Lung (tissue), 17 donors: ENCODE measurements at places on chromosomes 12 and 14. TPM values are rescaled to one million over a fixed set of nuclear protein-coding genes. Genes with fewer than 3 reads are reported as not detected.

- H3K4me3 ChIP-seq, result no peak overlapping the region
- H3K36me3 ChIP-seq, result peaks cover 14% of the 10 kb centered on the region
- peak overlapping the region; percentile 81 for H3K27ac ChIP-seq
- DNase-seq, result no peak
Measured at GRCh38 chr12:47799357-47799955, 20.2 kb downstream of the HDAC7 start.

DNA sequence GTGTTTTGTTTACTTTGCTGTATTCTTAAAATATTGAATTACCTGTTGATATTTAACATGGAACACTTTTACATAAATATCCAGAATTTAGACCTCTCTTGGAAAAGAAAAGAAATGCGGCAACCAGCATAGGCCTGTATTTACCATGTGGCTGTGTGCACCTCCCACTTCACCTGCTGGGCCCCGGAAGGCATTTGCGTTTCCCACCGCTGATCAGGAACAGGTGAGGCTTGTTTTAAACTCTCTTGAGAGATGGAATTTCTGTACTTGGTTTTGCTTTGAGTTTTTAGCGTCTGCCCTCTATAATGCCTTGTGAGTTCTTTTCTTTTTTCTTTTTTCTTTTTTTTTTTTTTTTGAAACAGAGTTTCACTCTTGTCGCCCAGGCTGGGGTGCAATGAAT is 124.2 kb downstream of the GLT1D1 start:
- no peaks in the 10 kb centered on the region for H3K36me3 ChIP-seq
- H3K4me3 ChIP-seq, result no peak overlapping the region
- H3K27ac ChIP-seq, result no peak overlapping the region

GRCh38 chr12:69884386-69884785 is 59.4 kb downstream of the MYRFL start:
- no peaks in the 10 kb centered on the region for H3K27me3 ChIP-seq
- H3K4me3 ChIP-seq, result no peak overlapping the region

GRCh38 chr14:73712540-73713180 is 1.5 kb downstream of the PNMA1 start:
- H3K4me3 ChIP-seq, result peak overlapping the region; percentile 76
- H3K36me3 ChIP-seq, result peaks cover 16% of the 10 kb centered on the region
- no peaks in the 10 kb centered on the region for H3K27me3 ChIP-seq
- no peak for DNase-seq

- no peaks in the 10 kb centered on the region for H3K4me1 ChIP-seq
- DNase-seq, result peak; percentile 87
- H3K36me3 ChIP-seq, result no peaks in the 10 kb centered on the region
- H3K27ac ChIP-seq, result no peak overlapping the region
- H3K27me3 ChIP-seq, result no peaks in the 10 kb centered on the region
Measured at GRCh38 chr12:2752676-2753371, 41.9 kb upstream of the FKBP4 start.

GRCh38 chr12:2161473-2161872 is 108.7 kb downstream of the CACNA1C start:
- H3K27me3 ChIP-seq, result no peaks in the 10 kb centered on the region
- H3K4me1 ChIP-seq, result peaks cover 15% of the 10 kb centered on the region
- peak; percentile 73 for DNase-seq
- H3K4me3 ChIP-seq, result no peak overlapping the region
- no peaks in the 10 kb centered on the region for H3K36me3 ChIP-seq
- H3K27ac ChIP-seq, result peak overlapping the region; percentile 70

GRCh38 chr14:58243790-58244555 is 670 bp upstream of the PSMA3 start:
- H3K27me3 ChIP-seq, result no peaks in the 10 kb centered on the region
- DNase-seq, result peak; percentile 63
- H3K27ac ChIP-seq, result peak overlapping the region; percentile 77
- H3K4me1 ChIP-seq, result peaks cover 2% of the 10 kb centered on the region
- H3K4me3 ChIP-seq, result peak overlapping the region; percentile 37

DNA sequence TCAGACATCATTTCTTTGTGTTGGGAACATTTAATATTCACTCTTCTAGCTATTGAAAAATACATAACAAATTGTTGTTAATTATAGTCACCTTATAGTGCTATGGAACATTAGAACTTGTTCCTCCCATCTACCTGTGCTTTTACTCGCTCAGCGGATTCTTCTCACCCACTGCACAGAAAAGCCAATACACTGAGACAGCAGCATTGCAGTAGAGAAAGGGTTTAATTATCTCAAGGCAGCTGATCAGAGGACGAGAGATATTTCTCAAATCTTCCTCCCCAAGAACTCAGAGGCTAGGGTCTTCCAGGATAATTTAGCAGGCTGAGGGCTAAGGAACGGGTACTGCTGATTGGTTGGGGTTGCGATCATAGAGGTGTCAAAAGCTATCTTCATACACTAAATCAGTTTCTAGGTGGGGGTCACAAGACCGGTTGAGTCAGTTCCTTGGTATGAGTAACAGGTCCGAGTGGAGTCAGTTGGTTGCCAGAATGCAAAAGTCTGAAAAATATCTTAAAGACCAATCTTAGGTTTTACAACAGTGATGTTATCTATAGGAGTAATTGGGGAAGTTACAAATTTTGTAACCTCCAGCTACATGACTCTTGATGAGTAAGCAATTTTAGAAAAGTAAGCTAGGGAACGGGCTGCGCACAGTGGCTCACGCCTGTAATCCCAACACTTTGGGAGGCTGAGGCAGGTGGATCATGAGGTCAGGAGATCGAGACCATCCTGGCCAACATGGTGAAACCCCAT is 173.1 kb downstream of the FBXL14 start:
- no peaks in the 10 kb centered on the region for H3K27me3 ChIP-seq
- H3K27ac ChIP-seq, result no peak overlapping the region
- H3K4me3 ChIP-seq, result no peak overlapping the region
- no peak for DNase-seq
- H3K4me1 ChIP-seq, result peaks cover 12% of the 10 kb centered on the region

- no peak for DNase-seq
- H3K36me3 ChIP-seq, result no peaks in the 10 kb centered on the region
- no peak overlapping the region for H3K27ac ChIP-seq
Measured at GRCh38 chr12:130540376-130540775, 175.7 kb downstream of the RIMBP2 start.

- H3K27me3 ChIP-seq, result no peaks in the 10 kb centered on the region
- no peaks in the 10 kb centered on the region for H3K36me3 ChIP-seq
Measured at GRCh38 chr14:49972823-49973222, 79.9 kb downstream of the ARF6 start.

DNA sequence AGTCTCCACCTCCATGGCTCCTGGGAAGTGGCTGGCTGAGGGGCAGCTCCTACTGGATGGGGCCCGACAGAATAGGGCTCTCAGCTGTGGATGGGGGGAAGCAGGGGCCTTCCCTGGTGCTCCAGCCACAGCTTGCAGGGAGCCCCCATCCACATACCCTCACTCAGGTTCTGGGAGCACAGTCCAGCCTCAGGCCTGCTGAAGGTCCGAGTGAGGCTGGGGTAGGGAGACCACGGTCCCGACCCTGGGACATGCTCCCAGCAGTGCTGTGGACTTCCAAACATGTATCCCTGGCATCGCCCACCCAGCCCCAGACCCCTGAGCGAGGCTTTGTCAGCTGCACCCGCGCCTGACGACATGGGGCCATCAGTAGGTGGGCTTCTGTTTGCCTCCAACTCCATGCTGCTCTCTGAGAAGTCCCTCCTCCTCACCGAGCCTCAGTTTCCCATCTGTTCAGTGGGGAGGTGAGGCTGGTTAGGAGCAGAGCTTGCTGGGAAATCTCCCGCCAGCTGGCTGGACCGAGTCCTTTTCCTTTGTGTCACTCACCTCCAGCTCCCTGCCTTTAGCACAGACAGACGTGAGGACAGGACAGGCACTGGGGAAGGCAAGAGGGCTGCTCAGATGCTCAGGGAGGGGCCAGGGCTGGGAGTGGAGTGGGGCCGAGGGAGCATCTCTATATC is 9.1 kb upstream of the ATG101 start:
- peaks cover 2% of the 10 kb centered on the region for H3K4me1 ChIP-seq
- no peak for DNase-seq
- H3K36me3 ChIP-seq, result peaks cover 3% of the 10 kb centered on the region
- no peak overlapping the region for H3K27ac ChIP-seq
- no peak overlapping the region for H3K4me3 ChIP-seq

- no peaks in the 10 kb centered on the region for H3K36me3 ChIP-seq
- H3K4me3 ChIP-seq, result no peak overlapping the region
- no peak for DNase-seq
- peaks cover 6% of the 10 kb centered on the region for H3K4me1 ChIP-seq
- peaks cover 12% of the 10 kb centered on the region for H3K27me3 ChIP-seq
Measured at GRCh38 chr14:67409461-67409860, 2.5 kb downstream of the PLEK2 start.

- DNase-seq, result no peak
- H3K36me3 ChIP-seq, result peaks cover 2% of the 10 kb centered on the region
- no peak overlapping the region for H3K4me3 ChIP-seq
Measured at GRCh38 chr14:55303125-55303499, 31.9 kb downstream of the FBXO34 start.

GRCh38 chr12:26728205-26729050 is 104.6 kb downstream of the ITPR2 start:
- H3K4me1 ChIP-seq, result no peaks in the 10 kb centered on the region
- H3K27ac ChIP-seq, result no peak overlapping the region
- no peak overlapping the region for H3K4me3 ChIP-seq
- no peak for DNase-seq
- no peaks in the 10 kb centered on the region for H3K27me3 ChIP-seq

Gene MFAP5
- total RNA-seq, result 10.0 TPM

Gene SGPP1
- total RNA-seq, result 17.6 TPM

Gene ASIC1
- 2.0 TPM for total RNA-seq

Gene CPNE6
- not detected for total RNA-seq

Gene P3H3
- total RNA-seq, result 23.3 TPM

Gene CACNA2D4
- 1.5 TPM for total RNA-seq

Gene DEPDC4
- 6.2 TPM for total RNA-seq

Gene BMP4
- total RNA-seq, result 13.3 TPM

Gene CEBPE
- 0.67 TPM for total RNA-seq
